ENCODE measurements at places on chromosomes 2 and 18.

DNA sequence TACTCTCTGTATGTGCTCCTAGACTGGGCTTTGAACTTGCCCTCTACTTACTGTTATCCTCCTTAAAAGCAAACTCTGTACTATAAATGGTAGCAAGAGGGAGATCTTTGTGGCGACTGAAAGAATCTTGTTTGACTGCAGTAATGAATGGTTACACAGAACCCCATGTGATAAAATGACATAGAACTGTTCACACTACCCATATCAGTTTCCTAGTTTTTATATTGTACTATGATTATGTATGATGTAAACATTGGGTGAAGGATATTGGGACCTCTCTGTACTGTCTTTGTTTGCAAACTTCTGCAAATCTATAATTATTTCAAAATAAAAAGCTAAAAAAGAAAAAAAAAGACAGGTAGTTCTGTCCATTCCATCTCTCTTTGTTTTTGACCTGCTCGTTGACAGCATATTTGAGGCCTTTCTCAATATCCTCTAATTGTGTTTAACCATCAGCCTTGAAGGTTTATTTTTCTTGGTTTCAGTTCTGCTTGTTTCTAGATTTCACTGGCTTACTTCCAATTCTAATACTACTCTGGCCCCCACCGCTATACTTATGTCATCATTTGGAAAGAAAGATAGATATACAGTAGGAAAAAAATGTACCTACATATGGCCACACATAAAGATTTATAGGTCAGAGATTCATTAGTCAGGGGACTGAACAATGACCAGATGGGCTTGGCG, 79.2 kb upstream of the MYO3B start:
- no peak for DNase-seq

DNA sequence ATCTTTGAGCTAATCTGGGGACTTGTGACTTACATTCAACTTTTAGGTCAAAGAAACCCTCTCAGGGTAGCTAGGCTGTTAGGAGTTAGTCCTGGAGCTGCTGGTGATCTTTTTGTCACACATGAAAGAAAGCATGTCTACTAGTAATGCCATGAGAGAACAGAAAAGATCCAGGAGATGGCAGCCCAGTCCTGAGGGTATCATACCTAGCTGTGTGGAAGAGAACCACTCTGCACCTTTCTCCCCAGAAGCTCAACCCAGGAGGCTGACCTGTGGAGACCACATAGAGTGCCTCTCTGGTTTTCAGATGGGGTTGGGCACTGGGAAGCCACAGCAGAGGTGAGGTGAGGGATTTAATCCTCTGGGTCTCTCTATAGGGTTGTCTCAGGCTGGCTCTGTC, 460.2 kb upstream of the UBE2E3 start:
- no peak for DNase-seq

- no peak for DNase-seq
These were observed 231.3 kb downstream of the BCL2 start for GRCh38 chr18:63088262-63088661.

DNA sequence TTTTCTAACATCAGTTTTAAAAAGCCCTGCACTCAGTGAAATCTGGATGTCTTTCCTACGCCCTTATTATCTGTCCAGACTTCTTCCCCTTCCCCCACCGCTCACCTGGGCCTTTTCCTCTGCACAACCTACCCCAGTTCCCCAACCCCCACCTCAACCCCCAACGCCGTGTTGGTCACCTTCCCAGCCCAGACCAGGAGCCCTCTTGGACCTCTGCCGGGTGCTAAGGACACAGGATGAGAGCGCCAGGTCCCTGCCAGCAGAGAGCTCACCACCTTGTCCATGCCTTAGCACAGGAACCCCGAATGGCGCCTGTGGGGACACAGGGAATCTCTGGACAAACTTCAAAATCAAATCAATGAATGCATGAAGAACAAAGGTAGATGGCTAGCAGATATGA, 966 bp upstream of the RBM43 start:
- no peak for DNase-seq

- DNase-seq, result no peak
These were observed 103.5 kb upstream of the PPP1CB start for GRCh38 chr2:28648147-28648546.

DNA sequence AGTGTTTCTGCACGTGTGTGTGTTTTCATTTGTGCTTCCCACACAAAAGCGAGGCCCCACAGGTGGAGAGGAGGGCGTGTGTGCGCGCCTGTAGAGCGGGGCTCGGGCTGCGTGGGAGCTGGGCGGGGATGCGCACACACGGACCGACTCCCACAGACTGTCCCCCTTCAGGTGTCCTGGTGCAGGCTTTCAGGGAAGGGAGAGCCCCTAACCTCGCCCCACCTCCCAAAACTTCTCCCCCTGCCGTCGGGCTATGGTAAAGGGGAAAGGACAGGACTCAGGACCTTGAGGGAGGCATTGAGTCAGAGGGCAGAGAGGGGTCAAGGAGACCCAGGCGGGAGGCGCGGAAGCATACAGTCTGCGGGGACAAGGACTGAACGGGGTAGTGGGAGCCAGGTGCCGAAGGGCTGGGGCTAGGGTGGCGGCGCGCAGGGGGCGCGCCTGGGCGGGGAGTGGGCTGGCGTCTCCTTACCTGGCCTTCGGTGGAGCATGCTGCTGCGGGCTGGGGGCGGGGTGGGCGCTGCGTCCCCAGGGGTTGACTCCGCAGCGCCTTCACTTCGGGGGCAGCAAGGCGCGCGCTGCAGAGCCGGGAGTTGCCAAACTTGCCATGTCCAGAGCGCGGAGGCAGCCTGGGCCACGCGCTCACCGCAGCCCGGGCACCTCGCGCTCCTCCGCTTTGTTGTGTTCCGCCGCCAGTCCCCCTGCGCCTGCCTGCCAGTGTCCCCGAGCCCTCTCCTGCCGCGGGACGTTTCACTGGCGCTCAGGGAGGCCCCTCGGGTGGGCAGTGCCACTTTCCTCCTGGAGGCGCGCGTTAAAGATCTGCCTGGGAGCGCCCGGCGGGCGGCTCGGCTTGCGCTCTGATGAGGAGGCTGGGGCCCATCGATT, 302.0 kb downstream of the NCKAP5 start:
- no peak for DNase-seq

DNA sequence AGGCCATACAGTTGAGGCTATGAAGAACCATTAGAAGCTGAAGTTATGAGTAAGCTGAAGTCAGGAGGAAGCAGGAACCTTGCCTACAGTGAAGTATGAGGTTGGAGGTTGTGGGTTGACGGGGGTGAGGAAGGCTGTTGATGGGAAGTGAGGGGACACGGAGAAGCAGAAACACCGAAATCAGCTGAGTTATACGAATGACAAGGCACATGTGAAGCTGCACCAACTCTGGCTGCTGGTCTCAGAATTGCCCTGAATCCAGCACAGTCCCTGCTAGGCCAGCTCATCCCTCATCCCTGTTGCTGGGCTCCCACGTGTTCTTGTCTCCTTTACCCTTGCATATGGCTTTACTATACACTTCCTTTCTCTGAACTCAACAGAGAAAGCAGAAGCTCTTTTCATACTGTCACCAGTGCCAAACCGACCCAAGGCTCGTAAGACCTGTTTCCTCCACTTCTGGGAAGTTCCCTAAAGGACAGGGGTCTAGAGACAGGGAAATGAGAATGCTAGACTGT, 9.2 kb upstream of the TMEM247 start:
- no peak for DNase-seq

DNA sequence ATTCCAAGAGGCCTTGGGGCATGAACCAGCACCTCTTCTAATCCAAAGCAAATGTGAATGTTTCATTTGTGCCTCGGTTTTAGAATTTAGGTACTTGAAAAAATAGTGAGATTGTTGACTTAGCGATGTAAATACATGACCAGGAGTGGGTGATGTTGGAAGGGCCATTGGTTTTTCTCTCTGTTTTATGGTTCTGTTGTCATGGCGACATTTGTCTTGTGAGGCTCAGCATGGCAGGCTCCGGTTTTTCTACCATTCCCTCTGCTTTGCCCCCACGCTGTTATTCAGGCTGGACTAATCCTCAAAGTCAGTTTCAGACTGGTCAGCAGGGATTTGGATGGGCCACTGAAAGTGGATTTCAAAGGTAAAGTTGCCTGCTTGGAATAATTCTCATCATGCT, 255.4 kb downstream of the ALPK2 start:
- DNase-seq, result no peak

- no peak for DNase-seq
These were observed 12.9 kb upstream of the POU3F3 start for GRCh38 chr2:104840893-104841585.

- no peak for DNase-seq
These were observed 34.5 kb downstream of the BCL2 start for GRCh38 chr18:63284827-63285733.

DNA sequence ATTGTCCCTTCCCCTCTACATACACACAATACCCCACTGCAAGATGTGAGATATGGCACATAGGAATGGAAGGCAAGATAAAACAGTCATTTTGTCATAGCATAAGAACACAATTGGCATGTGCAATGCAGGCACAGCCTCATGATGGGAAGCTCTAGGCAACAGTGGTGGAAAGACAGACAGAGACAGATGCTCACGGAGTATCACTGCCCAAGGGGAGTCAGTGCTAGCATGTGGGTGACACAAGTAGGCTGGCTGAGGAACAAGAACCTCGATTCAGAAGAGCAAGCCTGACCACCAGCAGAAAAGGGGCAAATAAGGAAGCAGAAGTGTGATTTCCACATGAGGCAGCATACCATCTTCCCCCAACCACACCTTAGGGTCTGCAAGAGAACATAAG, 323.6 kb downstream of the PAX3 start:
- no peak for DNase-seq

- no peak for DNase-seq
These were observed 318.0 kb downstream of the MYCN start for GRCh38 chr2:16258350-16258749.

DNA sequence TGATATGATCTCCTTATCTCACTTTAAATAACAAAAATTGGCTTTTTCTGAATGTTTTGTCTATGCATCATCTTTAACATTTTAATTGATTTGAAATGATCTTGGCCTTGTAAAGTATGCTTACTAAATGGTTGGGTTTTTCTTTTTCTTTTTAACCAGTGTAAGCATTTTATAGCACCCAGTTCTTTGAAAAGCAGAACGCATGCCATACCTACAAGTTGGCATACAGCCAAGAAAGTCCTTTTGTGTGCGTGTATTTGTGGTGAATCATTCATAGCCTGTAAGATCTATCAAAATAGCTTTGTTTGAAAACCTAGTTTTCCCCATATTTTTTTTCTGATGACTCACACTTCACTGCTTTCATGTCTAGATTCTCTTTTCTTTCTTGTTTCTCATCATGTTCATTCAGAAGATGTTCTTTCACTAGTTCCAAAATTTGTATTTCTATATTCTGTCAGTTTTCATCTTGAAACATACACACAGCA, 4.1 kb upstream of the VRK2 start:
- no peak for DNase-seq

- no peak for DNase-seq
These were observed 490.4 kb downstream of the NR4A2 start for GRCh38 chr2:155842103-155842502.

- DNase-seq, result no peak
These were observed 357.6 kb upstream of the CWC22 start for GRCh38 chr2:180364719-180365118.

- DNase-seq, result no peak
These were observed 175.4 kb downstream of the MAIP1 start for GRCh38 chr2:200130762-200131166.

DNA sequence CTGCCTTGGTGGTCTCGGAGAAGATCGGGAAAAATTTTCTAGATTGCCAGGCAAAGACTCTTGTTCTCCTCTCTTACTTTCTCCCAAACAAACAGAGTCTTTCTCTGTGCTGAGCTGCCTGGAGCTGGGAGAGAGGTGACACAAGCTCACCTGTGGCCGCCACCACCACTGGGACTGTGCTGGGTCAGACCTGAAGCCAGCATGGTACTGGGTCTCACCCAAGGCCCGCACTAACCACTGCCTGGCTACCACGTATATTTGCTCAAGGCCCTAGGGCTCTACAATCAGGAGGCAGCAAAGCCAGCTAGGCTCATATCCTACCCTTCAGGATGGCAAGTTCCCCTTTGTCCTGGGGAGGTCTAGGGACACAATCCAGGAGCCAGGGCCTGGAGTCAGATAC, 312.2 kb downstream of the DLGAP1 start:
- no peak for DNase-seq

GRCh38 chr2:168907940-168908662, 7.0 kb downstream of the G6PC2 start:
- no peak for DNase-seq

DNA sequence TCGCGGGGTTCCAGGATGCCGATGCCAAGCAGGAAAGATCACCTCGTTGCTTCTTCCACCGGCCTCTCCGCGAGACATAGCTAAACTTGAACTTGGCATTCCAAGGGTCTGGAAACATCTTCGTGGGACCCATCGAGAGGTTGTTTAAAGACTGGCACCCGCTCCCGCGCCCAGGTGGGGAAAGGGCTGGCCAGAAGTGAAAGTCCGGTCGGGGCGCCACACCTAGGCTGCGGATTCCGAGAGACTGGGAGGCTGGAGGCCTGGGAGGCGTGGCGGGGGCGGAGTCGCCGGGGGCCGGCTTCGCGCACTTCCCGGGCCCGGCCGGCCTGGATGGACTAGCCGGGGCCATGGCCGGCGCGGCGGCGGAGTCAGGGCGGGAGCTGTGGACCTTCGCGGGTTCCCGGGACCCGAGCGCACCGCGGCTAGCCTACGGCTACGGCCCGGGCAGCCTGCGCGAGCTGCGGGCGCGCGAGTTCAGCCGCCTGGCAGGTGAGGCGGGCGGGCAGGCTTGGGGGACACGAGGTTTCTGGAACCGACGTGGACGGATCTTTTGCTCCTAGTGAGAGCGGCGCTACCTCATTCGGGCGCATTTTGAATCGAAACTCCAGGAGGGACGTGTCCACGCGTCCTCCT, at the start of gene MOCOS:
TSS of gene MOCOS (plus strand) at position 305 of the 633 bp plus-strand sequence. CDS start at position 348, 43 bp downstream.
- peak; percentile 23 for DNase-seq

- no peak for DNase-seq
These were observed 9.3 kb upstream of the MTERF4 start for GRCh38 chr2:241111440-241111805.

DNA sequence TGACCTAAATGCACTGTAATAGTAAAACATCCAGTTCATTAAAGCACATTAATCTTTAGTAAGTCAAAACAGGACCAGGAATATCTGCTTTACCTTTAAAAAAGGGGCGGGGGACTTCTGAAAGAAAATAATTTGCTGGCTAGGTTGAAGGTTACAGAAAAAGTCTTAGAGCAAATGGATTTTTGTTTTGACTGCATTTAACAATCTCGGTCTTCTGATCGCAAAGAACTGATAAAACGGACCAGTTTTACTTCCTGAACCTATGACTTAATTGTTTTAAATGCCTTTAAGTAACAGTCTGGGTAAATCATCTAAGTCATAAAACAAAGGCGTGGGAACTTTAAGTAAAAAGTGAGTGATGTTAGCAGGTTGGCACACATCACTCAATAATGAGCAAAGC, 783 bp downstream of the BUB1 start:
- DNase-seq, result no peak

- DNase-seq, result no peak
These were observed 99.8 kb downstream of the AKAIN1 start for GRCh38 chr18:5097116-5097703.
